Ammon's horn (tissue), 1 donor: ENCODE measurements at places on chromosomes 16 and 17.

- no peak for DNase-seq
These were observed 1.8 kb downstream of the SOCS1 start for GRCh38 chr16:11253995-11254912.

DNA sequence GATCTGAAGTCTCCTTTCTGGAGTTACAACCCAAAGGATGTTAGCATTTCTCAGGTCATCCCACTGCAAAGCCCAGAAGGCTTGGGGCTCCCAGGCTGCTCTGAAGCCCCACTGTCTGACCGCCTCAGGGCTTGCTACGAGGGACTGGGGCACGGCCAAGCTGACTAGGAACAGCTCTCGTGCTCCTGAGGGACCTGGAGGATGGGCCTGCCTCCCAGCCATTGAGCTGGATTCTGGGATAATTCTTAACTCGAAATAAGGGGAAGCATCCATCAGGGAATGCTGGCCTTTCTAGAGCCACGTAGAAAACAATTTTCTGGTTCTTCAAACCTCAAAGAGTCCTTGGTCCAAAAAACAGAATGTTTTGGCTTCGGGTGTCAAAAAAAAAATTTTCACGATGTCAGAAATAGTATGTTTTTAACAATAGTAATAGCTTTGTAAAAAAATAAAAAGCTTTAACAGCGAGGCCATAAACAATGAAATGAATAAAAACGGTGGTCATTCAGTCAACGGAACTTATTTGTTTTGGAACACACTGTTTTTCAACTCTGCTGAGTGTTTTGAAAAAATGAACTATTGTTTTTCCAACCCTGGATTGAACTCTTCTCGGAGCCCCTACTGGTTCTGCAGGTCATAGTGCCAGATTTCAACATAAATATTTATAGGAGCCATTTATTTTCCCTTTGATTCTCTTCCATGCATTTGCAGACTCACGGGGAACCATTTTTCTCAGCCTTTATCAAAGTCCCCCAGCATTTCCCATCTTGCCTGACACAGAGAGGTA, 16.4 kb upstream of the HERPUD1 start:
- DNase-seq = no peak

DNA sequence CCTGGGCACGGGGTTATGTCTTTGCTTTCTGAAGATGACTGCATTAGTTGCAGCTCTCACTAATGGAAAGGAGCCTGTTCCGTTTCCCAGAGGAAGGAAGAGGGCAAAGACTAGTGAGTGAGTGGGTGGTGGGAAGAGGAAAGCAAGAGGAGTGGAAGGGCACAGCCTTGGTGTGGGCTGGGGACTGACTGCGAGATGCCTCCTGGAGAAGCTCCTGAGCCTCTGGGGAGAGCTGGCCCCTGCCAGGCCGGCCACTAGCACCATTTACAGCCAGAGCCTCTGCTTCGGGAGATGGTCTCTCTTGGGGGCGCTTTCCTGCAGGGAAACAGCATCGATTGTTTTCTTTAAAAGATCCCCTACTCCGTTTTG, 825 bp upstream of the RHBDL3 start:
- no peak for DNase-seq

GRCh38 chr17:78329263-78330059, 30.4 kb downstream of the SOCS3 start:
- no peak for DNase-seq

- DNase-seq = no peak
These were observed 31.7 kb downstream of the CLTC start for GRCh38 chr17:59651346-59651745.

- no peak for DNase-seq
These were observed 604.5 kb downstream of the WWOX start for GRCh38 chr16:78703936-78704335.

DNA sequence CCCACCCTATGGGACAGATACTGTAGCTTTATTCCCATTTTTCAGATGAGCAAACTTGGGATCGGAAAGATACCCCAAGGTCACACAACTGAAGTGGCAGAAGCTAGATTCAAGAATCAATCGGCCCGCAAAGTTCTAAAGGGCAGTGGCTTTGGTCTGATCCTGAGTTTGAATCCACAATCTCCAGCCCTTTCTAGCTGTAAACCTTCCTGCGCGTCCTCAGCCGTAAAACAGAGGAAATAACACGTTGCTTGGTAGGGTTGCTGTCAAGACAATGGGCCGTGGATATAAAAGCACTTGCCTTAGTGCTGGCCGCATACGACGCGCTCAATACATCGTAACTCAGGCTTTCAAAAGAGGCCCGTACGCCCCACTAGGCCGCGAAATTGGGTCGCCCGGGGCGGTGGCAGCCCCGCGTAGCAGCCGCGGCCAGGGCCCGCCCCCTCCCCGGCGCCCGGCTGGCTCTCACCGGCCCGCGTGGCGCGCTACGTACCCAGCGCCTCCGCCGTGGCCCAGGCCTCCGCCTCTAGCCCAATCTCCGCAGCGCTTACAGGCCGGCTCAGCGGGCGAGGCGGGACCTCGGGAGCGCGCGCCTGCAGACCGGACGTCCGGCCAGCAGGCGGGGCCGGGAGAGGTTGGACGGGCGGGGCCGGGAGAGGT, at the start of gene DCAKD:
Gene DCAKD (minus strand): TSS at position 573 of the 660 bp plus-strand sequence. CDS start 16,747 bp downstream, outside the sequence.
- peak; percentile 95 for DNase-seq

GRCh38 chr16:6976716-6977115, 355.9 kb upstream of the RBFOX1 start:
- DNase-seq = no peak

DNA sequence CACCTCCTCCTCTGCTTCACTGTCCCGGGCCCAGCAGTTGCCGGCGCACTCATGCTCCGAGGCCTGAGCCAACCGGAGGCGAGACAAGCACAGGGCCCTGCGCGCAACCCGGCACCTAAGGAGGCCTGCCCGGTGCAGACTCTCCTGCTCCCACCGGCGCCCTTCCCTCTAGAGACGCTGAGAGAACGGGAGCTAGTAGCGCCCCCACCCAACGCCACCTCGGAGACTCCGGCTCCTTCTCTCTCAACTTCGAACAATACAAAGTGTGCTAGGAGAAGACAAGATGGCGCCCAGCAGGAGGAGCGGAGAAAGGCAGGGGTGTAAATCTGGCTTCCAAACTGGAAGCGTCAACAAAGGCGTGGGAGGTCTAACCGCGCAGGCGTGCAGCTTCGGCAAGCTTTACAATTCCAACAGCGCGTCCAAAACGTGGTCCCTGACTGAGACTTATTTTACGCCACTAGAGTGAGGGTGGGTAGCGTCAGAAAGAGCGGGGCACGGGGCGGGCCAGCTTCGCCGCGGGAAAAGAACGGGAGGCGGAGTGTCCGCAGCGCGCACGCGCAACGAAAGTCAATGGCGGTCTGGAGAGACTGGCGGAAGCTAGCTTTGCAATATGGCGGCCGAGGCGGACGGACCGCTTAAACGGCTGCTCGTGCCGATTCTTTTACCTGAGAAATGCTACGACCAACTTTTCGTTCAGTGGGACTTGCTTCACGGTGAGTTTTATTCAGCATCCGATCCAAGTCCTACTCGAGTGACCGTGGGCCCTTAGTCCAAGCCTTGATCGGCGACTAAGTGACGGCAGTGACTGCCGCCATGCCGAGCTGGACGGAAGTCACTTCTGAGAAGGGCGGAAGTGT, at the start of gene MPDU1:
Gene MPDU1 (plus strand): TSS at position 600 of the 857 bp plus-strand sequence. CDS start 11 bp downstream, at position 611.
- peak; percentile 97 for DNase-seq
